ENCODE measurements at places on chromosomes 16 and 17. TPM values are rescaled to one million over a fixed set of nuclear protein-coding genes. Genes with fewer than 3 reads are reported as not detected.

DNA sequence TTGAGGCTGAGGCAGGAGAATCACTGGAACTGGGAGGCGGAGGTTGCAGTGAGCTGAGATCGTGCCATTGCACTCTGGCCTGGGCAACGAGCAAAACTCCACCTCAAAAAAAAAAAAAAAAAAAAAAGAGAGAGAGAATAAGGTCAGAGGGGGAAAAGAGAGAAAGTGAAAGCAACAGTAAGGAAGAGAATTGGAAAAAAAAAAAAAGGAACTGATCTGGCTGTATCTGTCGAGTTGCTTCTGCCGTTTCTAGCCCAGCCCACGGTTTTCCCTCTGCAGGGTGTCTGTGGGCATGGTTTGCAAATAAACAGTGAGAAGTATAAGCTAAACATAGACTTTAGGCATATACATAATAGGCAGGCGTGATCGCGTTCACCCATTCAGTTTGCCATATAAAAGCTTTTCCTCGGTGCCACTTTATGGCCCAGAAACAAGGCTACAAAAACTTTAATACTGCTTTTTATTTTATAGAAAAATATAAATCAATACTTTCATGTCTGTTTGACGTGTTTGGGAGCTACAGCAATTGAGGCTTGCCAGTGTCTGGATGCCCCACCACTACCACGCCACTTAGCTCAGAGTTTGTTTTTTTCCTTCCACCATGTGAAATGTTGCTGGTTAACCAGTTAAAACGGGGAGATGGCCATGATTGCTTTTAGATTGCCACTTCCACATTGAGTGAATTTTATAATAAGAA, 436.7 kb downstream of the MAF start:
- DNase-seq, result no peak

C16orf92 gene
- polyA plus RNA-seq, result not detected

GRCh38 chr16:85027349-85027957, at the start of gene KIAA0513:
TSS of gene KIAA0513 (plus strand) at chr16:85027795. CDS start at chr16:85067072, 39,277 bp downstream.
- peak; percentile 95 for DNase-seq

GRCh38 chr17:31686495-31686894, 172.5 kb downstream of the COPRS start:
- DNase-seq, result no peak

LRRC46 gene
- polyA plus RNA-seq, result 4.1 TPM

Data from renal pelvis (tissue), 12 donors.